ENCODE measurements at places on chromosomes 4 and X.

GRCh38 chrX:119654112-119654531 is 38.8 kb downstream of the SEPTIN6 start:
- no peak for DNase-seq

DNA sequence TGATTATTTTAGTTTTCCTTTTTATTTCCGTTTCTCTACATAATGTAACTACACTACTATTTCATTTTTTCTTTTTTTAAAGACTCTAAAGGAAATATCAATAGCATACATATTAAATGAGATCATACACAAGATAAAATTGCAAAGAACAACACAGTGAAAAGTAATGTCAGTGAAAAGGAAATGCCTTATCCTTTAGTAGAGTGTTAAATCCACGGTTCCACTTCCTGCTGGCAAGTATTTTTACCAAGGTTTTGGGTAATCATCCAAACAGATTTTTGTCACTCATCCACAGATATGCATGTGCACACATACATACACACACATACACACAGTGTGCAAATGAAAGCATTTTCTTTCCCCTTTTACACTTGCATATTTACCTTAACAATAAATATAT is 548.9 kb downstream of the PPP4R3C start:
- no peak for DNase-seq

GRCh38 chr4:139301821-139302611 is at the start of gene NDUFC1:
NDUFC1 (minus strand) TSS chr4:139302477; CDS start chr4:139295798, 6,679 bp downstream.
- DNase-seq: no peak

- DNase-seq: no peak
Measured at GRCh38 chr4:12211636-12212035, 782.9 kb upstream of the HS3ST1 start.

DNA sequence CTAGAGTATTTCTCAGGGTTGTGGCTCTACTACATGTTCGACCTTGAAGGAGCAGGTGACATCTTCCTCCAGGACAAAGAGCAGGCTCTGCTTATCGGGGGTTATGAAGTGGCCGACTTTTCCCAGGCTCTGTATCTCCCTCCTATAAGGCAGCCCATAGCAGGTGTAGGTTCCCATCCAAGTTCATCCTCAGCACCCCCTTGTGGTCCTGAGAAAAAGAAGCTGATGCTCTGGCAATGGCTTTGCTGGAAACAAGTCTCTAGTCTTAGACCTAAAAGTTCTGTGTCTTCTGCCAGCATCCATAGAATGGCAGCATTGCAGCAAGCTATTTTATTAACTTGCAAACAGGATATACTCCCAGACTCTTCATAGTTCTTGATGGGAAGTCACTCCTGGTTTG is 836.6 kb upstream of the PRKX start:
- DNase-seq: peak; percentile 5
